Fibroblast of the aortic adventitia (primary cell): ENCODE measurements at places on chromosomes 6 and 20. TPM values are rescaled to one million over a fixed set of nuclear protein-coding genes. Genes with fewer than 3 reads are reported as not detected.

The RNF5 gene
- 13.2 and 43.5 TPM in 2 replicates for total RNA-seq

The LAMA4 gene
- total RNA-seq = 306 and 904 TPM in 2 replicates

The AGER gene
- total RNA-seq = 0.16 and 0.18 TPM in 2 replicates

The SYCP2L gene
- total RNA-seq = under 0.01 TPM in 1 of 2 replicates, not detected in the other

The PRDM1 gene
- total RNA-seq = 1.4 and 2.8 TPM in 2 replicates

The C20orf202 gene
- total RNA-seq = 0.09 TPM in 1 of 2 replicates, not detected in the other

The E2F3 gene
- total RNA-seq = 5.0 and 7.4 TPM in 2 replicates

The C4A gene
- total RNA-seq = 5.2 and 33.5 TPM in 2 replicates

The SLC32A1 gene
- total RNA-seq = not detected in 2 replicates

The MLN gene
- not detected in 2 replicates for total RNA-seq

The ELOVL4 gene
- total RNA-seq = 2.1 and 6.4 TPM in 2 replicates

The ENPP1 gene
- total RNA-seq = 5.6 and 7.4 TPM in 2 replicates

The CLDN20 gene
- total RNA-seq = not detected in 2 replicates

The PRKN gene
- total RNA-seq = 2.0 and 4.0 TPM in 2 replicates

The LY6G6D gene
- not detected in 2 replicates for total RNA-seq

The TTBK1 gene
- total RNA-seq = not detected in 2 replicates

The PCNA gene
- total RNA-seq = 46.3 and 307 TPM in 2 replicates

The C6orf52 gene
- 0.27 TPM in 1 of 2 replicates, not detected in the other for total RNA-seq

The TSHZ2 gene
- 6.9 and 48.9 TPM in 2 replicates for total RNA-seq

The PNLDC1 gene
- not detected in 2 replicates for total RNA-seq

The PLEKHG1 gene
- total RNA-seq = 1.9 and 3.7 TPM in 2 replicates

The TMEM200A gene
- 61.5 and 137 TPM in 2 replicates for total RNA-seq

The ZKSCAN8 gene
- total RNA-seq = 16.4 and 21.2 TPM in 2 replicates

The SLC35B2 gene
- 56.4 and 60.8 TPM in 2 replicates for total RNA-seq

The SLC22A2 gene
- total RNA-seq = not detected in 2 replicates

The CDC5L gene
- 27.2 and 29.0 TPM in 2 replicates for total RNA-seq

The SLC12A5 gene
- total RNA-seq = not detected in 2 replicates

The GGTLC1 gene
- not detected in 2 replicates for total RNA-seq

The APOM gene
- 2.0 TPM in 1 of 2 replicates, not detected in the other for total RNA-seq
